IMR-90 (cell line): ENCODE measurements at places on chromosomes 16 and 17. TPM values are rescaled to one million over a fixed set of nuclear protein-coding genes. Genes with fewer than 3 reads are reported as not detected.

- no peak for DNase-seq
- H3K27me3 ChIP-seq = peaks cover 2% of the 10 kb centered on the region; the same call in 1 of the 2 replicates
- H3K4me3 ChIP-seq = no peak overlapping the region
- H3K27ac ChIP-seq = no peak overlapping the region
Observed at GRCh38 chr17:1746975-1747543, 4.4 kb downstream of the SERPINF2 start.

GRCh38 chr16:87119168-87119567, 198.0 kb downstream of the C16orf95 start:
- DNase-seq = no peak
- no peaks in the 10 kb centered on the region for H3K4me1 ChIP-seq
- no peak overlapping the region for H3K27ac ChIP-seq

DNA sequence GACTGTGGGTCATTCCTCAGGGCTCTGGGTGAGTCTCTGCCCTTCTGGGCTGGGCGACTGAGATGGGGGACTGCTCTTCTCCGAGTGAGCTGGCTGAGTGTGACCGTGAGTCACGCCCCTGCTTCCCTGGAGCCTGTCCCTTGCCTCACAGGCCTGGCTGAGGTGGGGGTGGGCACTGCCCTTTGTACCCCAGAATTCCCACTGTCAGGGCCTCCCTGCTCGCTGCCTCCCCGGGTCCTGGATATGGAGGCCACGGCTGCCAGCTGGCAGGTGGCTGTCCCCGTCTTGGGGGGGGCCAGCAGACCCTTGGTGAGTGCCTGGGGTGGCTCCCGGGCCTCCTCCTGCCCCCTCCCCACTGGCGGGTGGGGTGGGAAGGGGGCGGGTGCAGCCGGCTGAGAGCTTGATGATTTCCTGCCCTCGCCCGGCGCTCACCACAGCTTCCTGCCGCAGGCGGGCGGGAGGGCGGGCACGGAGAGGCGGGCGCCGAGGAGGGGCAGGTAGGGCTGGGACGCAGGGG, at the start of gene LAT:
TSS of gene LAT (plus strand) at position 434 of the 517 bp plus-strand sequence. CDS start 366 bp downstream, outside the sequence.
- H3K27ac ChIP-seq = no peak within 1 kb of the TSS
- H3K4me3 ChIP-seq = no peak within 1 kb of the TSS
- no peaks in the 10 kb centered on the region for H3K27me3 ChIP-seq
- H3K36me3 ChIP-seq = peaks cover 69% of the 10 kb centered on the region

DNA sequence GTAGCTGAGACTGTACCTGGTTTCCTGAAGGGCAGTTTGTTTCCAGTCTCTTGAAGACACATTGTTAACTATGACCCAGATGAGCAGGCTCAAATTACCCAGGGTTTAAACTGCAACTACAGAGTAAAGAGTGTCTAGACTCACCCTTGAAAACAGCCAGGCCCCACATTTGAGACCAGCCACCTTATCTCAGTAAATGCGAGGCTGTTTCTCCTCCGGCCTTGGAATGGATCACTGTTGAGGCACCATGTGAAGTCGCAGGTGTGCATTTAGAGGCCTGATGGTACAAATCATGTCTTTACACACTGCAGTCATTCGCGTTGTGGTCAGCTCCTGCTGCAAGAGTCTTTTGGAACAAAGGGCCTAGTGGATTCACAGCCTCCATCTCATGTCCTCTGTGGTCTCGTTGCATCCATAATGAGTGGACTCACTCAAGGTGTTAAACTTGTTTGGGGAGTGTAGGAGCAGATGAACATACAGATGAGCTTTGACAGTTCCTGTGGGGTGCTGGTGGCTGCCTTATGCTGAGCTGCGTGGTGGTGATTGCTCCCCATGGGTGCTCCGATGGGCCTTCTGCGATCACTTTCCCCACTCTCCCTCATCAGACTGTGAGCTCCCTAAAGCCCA, 18.5 kb upstream of the N4BP1 start:
- H3K27ac ChIP-seq = no peak overlapping the region
- no peaks in the 10 kb centered on the region; the same call in 1 of the 2 replicates for H3K27me3 ChIP-seq
- H3K4me3 ChIP-seq = no peak overlapping the region
- H3K36me3 ChIP-seq = no peaks in the 10 kb centered on the region

YPEL2 gene
- total RNA-seq = 1.9 and 3.4 TPM in 2 replicates

COX6A2 gene
- total RNA-seq = not detected in 2 replicates

PRSS53 gene
- total RNA-seq = 0.56 and 0.72 TPM in 2 replicates
